ENCODE measurements at places on chromosomes 6 and 20.

DNA sequence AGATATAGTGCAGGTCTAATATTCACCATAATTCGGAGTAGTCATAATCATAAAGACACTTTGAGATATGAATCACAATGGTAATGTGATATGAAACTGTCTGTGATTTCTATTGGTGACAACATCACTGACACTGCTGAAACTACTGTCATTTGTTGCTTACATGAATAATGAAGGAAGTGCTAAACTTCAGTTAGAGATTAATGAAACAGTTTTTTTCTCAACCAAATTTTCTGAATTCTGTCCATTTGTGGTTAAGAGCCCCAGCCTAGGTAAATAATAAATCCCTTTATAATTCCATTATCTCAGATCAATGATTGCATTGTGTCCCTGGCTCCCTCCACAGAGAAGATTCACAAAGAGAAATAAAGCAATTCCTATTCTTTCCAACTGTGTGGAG, 122.6 kb downstream of the HIVEP2 start:
- no peak for DNase-seq

DNA sequence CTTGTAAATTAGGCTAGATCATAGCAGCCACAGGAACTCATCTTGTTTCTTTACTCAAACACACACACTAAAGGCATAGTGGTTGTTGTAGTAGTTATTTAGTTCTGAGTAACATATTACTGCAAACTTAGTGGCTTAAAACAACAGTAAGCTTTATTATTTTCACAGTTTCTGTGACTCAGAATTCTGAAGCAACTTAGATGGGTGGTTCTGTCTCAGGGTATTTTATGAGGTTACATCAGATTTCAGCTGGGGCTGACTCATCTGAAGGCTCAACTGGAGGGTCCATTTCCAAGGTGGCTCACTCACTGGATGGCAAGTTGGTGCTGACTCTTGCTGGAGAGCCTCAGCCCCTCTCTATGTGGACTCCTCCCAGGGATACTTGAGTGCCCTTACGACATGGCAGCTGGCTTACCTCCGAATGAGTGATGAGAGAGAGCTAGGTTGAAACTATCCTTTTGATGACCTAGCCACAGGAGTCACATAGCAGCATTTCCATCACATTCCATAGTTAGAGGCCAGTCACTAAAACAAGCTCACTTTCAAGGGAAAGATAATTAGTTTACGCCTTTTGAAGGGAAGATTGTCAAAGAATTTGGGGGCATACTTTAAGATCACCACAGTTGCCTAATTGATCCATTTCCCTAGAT, 136.5 kb upstream of the PRND start:
- DNase-seq, result peak; percentile 87

DNA sequence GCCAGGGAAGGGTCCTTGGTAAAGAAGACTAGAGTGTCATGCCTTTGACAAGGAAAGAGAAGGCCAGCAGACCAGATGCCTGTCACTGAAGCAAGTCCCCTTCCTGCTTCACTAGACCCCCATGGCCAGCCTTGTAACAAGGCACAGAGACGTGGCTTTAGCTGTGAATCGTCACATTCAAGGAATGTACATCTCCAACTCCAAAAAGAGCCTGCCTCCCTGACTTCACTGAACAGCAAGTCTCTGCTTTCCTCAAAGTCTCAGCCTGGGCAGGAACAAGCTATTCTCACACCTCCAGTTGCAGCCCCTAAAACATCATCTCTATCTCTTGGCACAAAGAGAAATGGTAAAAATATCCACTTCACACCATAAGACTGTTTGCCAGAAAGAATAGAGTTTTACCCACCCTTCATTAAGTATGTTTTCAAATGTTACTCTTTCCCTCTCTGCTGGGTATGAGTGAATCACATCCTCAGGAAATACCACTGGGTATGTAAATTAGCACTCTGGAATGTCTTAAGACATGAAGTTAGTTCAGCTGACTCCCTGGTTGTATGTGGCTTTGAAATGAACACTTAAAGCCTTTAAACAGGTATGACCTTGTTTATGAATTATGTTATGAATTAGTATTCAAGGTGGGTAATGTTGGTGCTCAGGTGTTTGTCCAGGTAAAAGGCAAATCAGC, 46.4 kb upstream of the NT5E start:
- DNase-seq, result peak; percentile 96

- peak; percentile 38 for DNase-seq
These were observed 209.4 kb downstream of the FOXA2 start for GRCh38 chr20:22374678-22375590.

DNA sequence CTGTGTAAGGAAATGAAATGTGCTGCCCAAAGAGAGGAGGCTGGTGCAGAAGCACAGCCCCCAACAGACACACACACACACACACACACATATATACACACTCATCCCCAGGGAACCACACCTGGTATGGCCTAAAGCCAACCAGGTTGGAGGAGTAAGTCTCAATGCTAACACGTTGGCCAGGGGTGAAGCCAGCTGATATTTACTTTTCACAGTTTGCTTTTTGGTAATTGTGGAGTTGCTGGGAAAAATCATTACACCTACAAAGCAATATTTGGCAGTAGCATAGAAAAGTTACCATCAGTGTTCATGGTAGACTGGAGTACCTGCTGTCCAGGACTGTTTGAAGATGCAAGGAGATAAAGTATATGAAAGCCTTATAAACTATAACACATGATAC, 50.3 kb upstream of the NAA20 start:
- DNase-seq, result no peak

DNA sequence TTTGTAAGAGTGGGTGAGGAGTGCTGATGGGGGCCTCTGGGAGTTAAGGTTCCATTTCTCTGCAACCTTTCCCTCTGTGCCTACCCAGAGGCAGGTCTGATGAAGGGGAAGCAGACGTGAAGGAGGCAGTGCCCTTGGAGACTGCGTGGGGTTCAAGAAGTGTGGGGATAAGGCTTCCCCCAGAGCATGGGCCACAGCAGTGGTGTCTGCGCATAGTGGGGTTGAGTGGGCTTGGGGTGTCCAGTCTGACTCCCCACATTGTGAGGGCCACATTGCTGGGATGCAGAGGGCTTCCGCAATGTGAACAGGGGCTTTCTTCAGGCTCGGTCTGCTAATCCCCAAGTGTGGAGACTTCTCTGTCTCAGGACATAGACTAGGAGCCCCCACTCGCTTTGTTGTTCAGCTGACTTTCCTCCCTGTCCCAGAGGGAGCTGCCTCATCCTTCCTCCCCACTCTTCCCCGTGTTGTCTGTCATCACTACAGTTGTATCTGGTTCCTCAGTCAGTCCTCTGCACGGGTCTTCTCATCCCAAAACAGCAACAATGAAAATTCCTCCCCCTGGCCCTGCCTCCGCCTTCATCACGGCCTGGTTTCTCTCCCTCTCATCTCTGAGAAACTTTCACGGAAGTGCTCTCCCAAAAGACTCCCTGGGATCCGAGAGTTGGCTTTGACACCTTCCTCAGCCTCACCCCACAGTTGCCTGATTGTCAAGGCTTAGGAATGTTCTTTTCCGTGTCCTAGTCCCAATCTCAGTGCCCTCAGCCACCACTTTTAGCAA, 2.8 kb downstream of the EBF4 start:
- DNase-seq, result no peak

- no peak for DNase-seq
These were observed 1.4 kb downstream of the LAMP5 start for GRCh38 chr20:9515741-9516233.
